ENCODE measurements at places on chromosomes 16 and 17.

- DNase-seq, result no peak
These were observed 53.8 kb downstream of the CEP112 start for GRCh38 chr17:66138120-66138519.

DNA sequence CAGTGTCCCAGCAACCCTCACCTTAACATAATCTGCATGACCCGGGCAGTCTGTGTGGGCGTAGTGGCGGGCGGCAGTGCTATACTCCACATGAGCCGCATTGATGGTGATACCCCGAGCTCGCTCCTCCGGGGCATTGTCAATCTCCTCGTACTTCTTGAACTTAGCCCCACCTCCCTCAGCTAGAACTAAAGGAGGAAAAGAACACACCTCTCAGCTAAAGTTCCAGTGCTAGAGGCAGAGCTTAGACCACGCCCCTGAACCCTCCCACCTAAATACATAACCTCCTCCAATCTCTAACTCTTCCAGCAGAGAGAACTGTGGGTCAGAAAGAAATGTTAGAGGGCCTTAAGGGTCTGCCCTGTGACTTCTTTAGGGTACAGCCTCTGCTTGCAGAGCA lies 855 bp downstream of the TUFM start:
- no peak for DNase-seq

DNA sequence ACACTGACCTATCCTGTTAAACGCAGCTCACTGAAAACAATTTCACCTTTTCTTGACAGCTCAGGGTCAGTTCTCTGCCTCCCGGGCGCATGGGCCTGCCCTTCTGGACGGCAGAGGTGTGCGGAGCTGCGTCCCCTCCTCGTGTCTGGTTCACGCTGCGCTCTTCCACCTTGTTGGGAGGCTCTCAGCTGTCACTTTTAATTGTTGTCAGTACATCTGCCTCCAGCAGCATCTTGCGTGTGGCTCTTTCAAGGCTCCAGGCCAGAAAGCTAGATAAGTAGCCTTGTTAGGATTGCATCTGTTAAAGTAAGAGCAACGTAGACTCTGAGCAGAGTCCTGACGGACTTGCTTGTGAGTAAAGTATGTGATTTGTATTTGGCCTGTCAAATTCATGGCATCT lies 59.4 kb downstream of the MGAT5B start:
- no peak for DNase-seq

- DNase-seq, result no peak
These were observed 603.0 kb upstream of the CDH8 start for GRCh38 chr16:62638964-62639870.

DNA sequence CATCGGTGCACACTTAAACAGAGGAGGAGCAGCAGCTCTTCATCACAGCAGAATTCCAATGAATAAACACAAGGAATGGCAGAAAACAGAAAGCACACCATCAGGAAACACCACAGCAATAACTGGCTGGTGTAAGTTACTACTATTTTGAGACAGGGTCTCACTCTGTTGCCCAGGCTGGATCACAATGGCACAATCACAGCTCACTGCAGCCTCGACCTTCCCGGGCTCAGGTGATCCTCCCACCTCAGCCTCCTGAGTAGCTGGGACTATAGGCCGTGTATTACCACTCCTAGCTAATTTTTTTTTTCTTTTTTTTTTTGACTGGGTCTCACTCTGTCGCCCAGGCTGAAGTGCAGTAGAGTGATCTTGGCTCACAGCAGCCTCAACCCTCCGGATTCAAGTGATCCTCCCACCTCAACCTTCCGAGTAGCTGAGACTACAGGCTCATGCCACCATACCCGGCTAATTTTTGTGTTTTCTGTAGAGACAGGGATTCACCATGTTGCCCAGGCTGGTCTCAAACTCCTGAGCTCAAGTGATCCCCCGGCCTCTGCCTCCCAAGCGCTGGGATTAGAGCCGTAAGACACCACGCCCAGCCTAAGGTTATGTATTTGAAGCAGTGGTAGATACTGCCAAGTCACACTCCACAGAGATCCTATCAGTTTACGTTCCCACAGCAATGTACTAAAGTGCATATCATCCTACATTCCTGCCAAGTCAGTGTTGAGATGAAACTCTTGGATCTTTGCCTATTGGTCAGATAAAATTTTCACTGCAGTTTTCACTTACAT lies 20.7 kb downstream of the TRAP1 start:
- no peak for DNase-seq
